ENCODE measurements at places on chromosomes 2 and 18. TPM values are rescaled to one million over a fixed set of nuclear protein-coding genes. Genes with fewer than 3 reads are reported as not detected.

The GPR35 gene
- 0.53 TPM for total RNA-seq

The TGFBRAP1 gene
- total RNA-seq, result 6.1 TPM

The SCN9A gene
- total RNA-seq, result 2.2 TPM

The COLEC12 gene
- 0.08 TPM for total RNA-seq

The TMEM198 gene
- 2.1 TPM for total RNA-seq

The LYG1 gene
- 0.65 TPM for total RNA-seq

The RIT2 gene
- not detected for total RNA-seq

The SCYGR8 gene
- total RNA-seq, result not detected

The BMP10 gene
- 6.1 TPM for total RNA-seq

The CCDC68 gene
- total RNA-seq, result 4.6 TPM

The TMEM214 gene
- 53.7 TPM for total RNA-seq

The NLRC4 gene
- total RNA-seq, result 0.70 TPM

The RAD51AP2 gene
- total RNA-seq, result 0.30 TPM

Data from left lobe of liver (tissue), 2 donors.